ENCODE measurements at places on chromosomes 16 and 17. TPM values are rescaled to one million over a fixed set of nuclear protein-coding genes. Genes with fewer than 3 reads are reported as not detected.

The CSH2 gene
- total RNA-seq = not detected

The CACNG3 gene
- not detected for total RNA-seq

- no peak for DNase-seq
Measured at GRCh38 chr16:3065069-3065741, at the start of gene IL32. TSS of gene IL32 (plus strand) at chr16:3065640. CDS start at chr16:3065812, 172 bp downstream.

- no peak for DNase-seq
Measured at GRCh38 chr16:81458149-81458669, 13.6 kb downstream of the CMIP start.

DNA sequence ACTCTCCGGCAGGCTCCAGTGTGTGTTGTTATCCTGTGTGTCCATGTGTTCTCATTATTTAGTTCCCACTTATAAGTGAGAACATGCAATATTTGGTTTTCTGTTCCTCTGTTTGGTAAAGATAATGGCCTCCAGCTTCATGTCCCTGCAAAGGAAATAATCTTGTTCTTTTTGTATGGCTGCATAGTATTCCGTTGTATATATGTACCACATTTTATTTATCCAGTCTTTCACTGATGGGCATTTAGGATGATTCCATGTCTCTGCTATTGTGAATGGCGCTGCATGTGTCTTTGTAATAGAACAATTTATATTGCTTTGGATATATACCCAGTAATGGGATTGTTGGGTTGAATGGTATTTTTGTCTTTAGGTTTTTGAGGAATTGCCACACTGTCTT, 807.3 kb upstream of the CA10 start:
- no peak for DNase-seq

DNA sequence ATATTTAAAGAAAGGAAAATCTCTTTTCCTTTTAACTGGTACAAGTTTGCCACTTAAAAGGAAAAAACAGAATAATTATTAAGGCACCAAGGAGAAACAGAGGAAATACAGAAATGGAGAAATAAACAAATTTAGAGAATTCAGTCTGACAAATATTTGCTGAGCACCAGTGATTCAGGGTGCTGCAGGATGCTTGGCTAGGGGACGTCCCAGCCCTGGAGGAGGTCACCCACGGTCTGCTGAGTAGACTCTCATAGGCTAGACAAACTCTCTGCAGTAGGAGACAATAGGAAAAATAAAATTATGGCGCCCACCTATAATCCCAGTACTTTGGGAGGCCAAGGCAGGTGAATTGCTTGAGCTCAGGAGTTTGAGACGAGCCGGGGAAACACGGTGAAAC, 15.9 kb downstream of the C1QTNF1 start:
- no peak for DNase-seq
